Activated CD4-positive, alpha-beta T cell treated with anti-CD3 and anti-CD28 coated beads, Interleukin-2, Interleukin-6, amounts not matched to agents 100 ng/mL and 50 ng/mL, durations not matched to agents 16 hours and 8 hours (primary cell): ENCODE measurements at places on chromosomes 1 and 21.

DNA sequence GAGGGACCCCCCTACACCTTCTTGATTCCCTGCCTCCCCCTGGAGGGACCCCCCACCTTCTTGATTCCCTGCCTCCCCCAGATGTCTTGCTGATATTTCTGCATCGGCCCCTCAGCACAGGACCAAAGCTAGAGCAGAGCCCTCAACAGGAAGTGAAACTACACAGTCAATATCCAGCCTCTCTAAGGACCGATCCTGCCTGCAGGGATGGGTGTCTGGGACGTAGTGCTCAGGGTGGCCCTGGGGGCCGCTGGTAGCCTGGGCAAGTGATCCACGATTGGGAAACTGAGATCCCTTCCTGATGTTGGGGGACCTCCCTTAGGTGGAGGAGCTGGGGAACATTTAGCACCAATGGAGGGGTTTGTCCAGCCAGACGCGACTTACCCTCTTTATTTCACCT lies 3.9 kb upstream of the LEFTY2 start:
- DNase-seq: no peak

DNA sequence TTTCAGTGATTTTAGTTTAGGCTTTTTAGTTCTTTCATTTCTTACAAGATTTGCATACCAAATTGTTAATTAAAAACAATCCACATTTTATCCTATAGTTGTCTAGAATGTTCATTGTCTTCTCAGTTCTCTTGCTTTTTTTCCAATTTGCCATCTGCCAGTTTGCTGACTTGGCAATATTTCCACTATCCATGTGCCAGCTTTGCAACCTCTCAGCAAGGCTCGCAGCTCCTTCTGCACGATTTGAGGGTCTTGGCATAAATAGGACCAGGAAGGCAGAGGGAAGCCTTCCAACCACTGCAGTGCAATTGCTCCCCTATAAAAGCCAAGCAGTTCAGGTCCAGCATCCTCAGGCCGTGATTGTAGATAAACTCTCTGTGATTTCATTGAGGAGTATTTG lies 306.8 kb upstream of the FMN2 start:
- DNase-seq: no peak

DNA sequence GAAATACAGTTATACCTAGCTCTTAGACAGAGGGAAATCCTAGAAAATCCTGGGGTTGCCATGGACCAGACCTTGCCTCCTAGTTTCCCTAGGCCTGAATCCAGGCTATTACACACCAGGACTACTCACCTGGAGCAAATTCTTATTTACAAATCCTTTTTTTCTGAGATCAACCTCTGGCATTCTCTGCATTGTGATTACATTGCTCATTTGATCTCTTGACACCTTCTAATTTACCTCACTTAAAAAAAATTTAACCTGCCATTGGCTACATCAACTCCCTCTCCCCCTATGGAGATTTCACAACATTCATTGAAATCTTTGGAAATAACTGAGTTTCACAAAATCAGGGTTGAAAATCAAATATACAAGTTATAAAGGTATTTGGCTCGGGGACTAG lies 2.9 kb upstream of the C1orf105 start:
- DNase-seq: no peak

- peak; percentile 31 for DNase-seq
Observed at GRCh38 chr21:45470773-45471524, 66.0 kb downstream of the COL18A1 start.

DNA sequence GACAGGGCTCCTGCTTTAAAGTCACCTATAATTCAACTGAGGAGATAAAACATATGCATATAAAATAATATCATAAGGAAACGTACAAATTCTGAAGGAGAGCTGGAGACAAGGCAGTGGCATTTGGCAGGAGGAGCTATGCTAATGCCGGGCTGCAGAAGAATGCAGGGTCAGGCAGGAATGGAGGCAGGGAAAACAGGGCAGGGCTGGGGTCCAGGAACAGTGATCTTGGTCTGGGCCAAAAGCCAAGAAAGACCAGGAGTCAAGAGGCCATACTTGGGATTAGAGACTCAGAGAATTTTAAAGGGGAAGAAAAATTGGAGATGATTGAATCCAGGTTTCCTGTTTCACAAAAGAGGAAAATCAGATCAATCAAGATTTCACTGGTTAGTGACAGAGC lies 20.0 kb upstream of the BRDT start:
- DNase-seq: no peak

- DNase-seq: no peak
Observed at GRCh38 chr21:14707511-14708020, 161.5 kb upstream of the SAMSN1 start.
